ENCODE measurements at places on chromosomes 6 and 20.

DNA sequence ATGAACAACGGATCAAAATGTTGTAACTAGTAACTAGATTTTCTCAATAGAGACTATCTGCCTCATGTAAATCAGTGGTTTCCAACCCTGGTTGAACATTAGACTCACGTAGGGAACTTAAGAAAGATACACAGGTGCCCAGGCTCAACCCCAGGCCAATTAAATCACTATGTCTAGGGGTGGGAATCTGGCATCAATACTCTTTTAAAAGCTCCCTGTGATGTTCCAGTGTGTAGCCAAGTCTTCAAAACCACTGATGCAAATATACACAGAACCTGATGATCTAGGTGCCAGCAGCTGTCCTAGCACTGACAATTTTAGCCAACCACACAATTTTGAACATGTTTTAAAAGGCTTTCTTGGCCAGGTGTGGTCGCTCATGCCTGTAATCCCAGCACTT lies 128.7 kb downstream of the TBC1D32 start:
- no peak for DNase-seq

GRCh38 chr6:14120546-14120945 lies 3.0 kb downstream of the CD83 start:
- DNase-seq = no peak

GRCh38 chr20:856361-856775 lies 22.9 kb downstream of the FAM110A start:
- no peak for DNase-seq

GRCh38 chr6:34514112-34514511 lies 42.0 kb downstream of the SPDEF start:
- no peak for DNase-seq

GRCh38 chr6:105220186-105220585 lies 40.4 kb upstream of the POPDC3 start:
- DNase-seq = no peak

- no peak for DNase-seq
Measured at GRCh38 chr6:161056451-161056850, 64.9 kb downstream of the MAP3K4 start.

DNA sequence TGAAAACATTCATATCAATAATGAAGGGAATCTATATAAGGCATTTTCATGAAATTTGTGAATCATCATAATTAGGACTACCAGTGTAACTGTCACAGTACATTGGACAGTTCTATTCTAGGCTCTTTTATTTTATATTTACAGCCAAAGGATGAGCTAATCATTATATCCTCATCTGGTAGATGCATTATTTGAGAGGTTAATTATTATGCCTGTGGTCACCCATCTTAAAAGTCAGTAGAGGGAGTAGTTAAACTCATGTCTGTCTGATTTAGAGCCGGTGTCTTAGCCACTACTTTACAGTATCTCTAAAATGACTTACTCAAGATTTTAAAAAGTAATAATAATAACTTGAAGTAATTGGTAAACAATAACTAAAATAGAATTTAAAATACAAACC lies 899.3 kb upstream of the MAP3K7 start:
- no peak for DNase-seq

GRCh38 chr20:24370911-24371695 lies 98.3 kb upstream of the SYNDIG1 start:
- no peak for DNase-seq

GRCh38 chr20:37388831-37389230 lies 42.9 kb downstream of the SRC start:
- DNase-seq = no peak

DNA sequence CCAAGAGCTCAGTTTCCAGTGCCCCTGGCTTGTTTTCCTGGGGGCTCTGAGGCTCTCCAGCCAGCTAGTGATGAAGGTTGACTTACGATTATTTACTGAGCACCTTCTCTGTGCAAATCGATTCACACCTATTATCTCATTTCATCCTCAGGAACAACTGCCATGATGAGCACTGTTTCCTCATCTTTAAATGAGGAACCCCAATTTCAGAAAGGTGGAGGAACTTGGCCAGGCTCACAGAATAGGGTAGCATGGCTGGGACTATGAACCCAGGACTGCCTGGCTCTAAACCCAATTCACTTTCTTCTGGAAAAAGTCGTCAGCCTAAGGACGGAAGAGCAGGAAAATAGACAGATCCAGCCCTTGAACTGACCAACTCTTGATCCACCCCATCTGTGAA lies 3.5 kb upstream of the BPI start:
- no peak for DNase-seq

- no peak for DNase-seq
Measured at GRCh38 chr6:7135755-7136154, 28.0 kb downstream of the RREB1 start.

GRCh38 chr20:617934-618690 lies 8.0 kb upstream of the TCF15 start:
- no peak for DNase-seq

Data from SK-N-DZ (cell line).